Tongue (tissue), 3 donors: ENCODE measurements at places on chromosomes 6 and 20. TPM values are rescaled to one million over a fixed set of nuclear protein-coding genes. Genes with fewer than 3 reads are reported as not detected.

NCOA3 gene
- total RNA-seq: 35.8 TPM

PHF1 gene
- 19.5 TPM for total RNA-seq

HTR1B gene
- not detected for total RNA-seq

PTPRT gene
- total RNA-seq: 0.92 TPM

DSE gene
- total RNA-seq: 47.4 TPM

GSTA3 gene
- not detected for total RNA-seq

SIRPB2 gene
- total RNA-seq: 0.51 TPM

UBR2 gene
- 42.1 TPM for total RNA-seq

LIN28B gene
- 0.21 TPM for total RNA-seq

RAB44 gene
- 0.62 TPM for total RNA-seq

GSTA2 gene
- not detected for total RNA-seq

GRCh38 chr6:49515485-49516146, 15.9 kb downstream of the GLYATL3 start:
- DNase-seq: no peak

- DNase-seq: no peak
These were observed 13.3 kb upstream of the CCN5 start for GRCh38 chr20:44701858-44702256.

- DNase-seq: no peak
These were observed 14.4 kb upstream of the TTPAL start for GRCh38 chr20:44461142-44461802.

- no peak for DNase-seq
These were observed 63.7 kb downstream of the SLC22A23 start for GRCh38 chr6:3392930-3393835.

GRCh38 chr6:41625442-41625841, 12.8 kb upstream of the MDFI start:
- peak; percentile 91 for DNase-seq

DNA sequence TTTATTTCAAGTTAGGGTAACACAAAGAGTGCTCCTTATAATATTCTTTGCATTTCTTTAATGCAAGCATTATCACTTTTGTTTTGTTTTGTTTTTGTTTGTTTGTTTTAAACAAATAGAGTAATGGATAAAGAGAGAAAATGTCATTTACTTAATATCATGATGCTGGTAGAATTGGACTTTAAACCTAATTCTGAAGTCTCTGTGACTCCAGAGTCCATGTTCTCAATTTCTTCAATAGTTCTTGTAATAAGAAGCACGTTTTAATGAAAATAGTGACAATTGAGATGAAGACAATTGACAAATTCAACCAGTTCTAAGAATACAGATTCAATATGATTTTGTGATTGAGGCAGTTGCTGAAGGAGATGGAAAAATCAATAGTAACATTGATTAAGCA, 30.3 kb upstream of the MANEA start:
- DNase-seq: no peak

DNA sequence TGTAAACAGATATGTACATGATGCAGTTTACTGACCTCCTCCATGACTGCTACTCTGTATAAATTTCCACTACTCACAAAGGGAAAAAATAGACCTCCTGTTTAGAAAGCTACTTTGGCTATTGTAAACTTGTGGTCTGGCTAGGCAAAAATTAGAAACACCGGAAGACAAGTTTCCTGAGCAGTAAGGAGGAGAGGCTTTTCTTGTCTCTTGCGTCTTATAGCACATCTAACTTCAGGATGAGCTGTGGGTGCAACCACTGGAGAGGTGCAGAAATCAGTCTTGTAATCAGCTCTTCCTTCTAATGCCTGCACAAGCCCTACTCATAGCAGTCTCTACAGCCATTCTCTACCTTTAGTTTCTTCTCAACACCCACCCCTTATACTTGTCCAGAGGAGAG, 296.5 kb upstream of the SLC35B3 start:
- no peak for DNase-seq

DNA sequence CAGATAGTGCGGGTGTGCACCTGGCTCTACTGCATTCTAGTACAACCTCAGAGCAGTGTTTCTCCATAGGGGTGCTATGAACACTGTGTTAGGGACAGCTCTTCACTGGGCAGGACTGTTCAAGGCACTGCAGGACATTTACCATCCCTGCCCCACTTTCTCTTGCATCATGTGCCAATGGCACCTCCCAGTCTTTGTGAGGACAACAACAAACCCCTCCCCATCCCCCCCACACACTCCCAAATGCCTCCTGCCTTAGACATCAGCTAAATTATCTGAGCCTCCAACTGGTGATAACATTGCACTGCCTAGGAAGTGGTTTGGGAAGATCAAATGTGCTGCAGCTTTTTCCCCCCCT, 98.9 kb downstream of the FYN start:
- DNase-seq: no peak

- no peak for DNase-seq
These were observed 86.8 kb downstream of the GJA1 start for GRCh38 chr6:121522265-121522664.

GRCh38 chr6:81750681-81751387, 1.6 kb downstream of the TENT5A start:
- DNase-seq: no peak

- DNase-seq: peak; percentile 70
These were observed 20.8 kb upstream of the EMILIN3 start for GRCh38 chr20:41387444-41387851.

DNA sequence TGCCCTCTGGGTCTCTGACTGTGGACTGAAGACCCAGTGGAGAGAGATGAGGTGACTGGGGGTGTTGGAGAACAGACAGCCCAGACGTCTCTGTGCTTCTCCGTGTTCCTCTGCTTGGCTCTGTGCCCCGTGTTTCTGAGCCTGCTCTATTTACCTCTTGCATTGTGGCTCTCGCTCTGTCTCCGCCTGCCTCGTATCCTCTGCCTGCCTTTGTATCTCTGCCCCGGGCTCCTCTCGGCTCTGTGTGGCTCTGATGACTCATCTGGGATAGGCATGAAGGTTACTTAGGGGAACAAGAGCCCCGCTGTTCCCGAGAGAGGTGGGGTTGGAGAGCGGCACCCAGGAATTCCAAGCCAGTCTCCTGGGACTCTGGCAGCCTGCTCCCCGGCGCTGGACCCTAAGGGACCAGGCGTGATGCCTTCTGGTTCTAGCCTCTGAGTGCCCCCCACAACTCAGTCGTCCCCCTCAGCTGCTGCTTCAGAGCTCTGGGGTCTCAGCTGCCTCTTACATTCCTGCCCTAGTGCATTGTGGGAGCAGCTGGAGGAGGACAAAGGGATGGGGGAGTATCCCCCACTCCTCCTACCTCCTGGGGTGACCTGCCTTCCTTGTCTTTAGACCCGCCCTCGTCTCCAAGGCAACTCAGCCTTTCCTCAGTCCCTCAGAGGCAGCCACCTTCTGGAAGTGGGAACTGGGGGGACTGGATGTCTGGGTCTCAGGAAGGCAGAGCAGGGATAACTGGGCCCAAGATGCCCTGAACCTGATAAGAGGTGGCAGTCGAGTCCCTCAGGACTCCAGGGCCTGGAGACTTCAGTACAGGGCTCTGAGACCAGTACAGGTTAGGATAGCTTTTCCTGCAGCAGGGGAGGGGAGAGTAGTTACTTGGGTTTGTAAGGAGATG, 1.9 kb downstream of the DDR1 start:
- peak; percentile 85 for DNase-seq

GRCh38 chr6:110645685-110646418, 169.4 kb downstream of the CDK19 start:
- no peak for DNase-seq

- DNase-seq: no peak
These were observed 82.8 kb downstream of the SLC23A2 start for GRCh38 chr20:4918473-4918872.

DNA sequence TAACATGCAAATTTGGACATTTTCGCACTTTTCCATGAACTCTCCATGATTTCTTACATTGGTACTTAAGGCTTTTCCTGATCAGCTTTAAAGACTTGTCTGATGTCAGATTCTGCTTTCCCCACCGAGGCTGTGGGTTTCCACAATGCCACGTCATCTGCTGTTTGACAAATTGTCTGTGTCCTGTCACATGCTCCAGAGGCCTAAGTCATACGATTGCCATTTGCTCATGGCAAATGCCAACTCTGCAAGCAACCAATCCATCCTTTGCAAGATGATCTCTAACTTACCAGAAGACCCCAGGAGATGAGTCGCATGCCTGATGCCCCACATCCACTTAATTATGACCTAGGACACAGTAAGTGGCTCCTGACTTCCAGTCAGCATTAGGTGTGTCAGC, 556.5 kb downstream of the BMP2 start:
- DNase-seq: no peak

DNA sequence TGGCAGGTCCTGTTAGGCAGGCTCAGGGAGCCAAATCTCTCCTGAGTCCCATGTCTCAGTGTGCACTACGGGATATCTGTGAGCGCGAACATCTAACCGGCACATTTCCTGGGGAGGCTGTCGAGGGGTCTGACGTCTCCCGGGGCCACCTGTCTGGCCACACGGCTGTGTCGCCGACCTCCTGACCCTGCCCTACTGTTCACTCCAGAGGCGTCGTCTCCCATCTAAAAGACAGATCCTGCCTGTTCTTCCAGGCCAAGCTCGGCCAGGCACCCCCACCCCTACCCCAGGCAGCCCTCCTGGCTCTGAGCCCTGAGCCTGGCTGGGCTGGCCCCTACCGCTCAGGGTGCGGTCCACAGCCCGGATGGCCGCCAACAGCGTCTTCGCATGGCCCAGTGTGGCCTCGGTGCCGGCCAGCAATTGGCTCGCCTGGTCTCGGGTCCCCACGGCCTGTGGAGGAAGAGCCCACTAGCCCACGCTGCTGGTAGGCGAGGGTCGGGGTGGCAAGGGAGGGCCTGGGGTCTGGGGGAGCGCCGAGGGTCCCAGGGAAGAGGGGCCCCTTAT, 16.6 kb downstream of the ADRM1 start:
- no peak for DNase-seq

GRCh38 chr6:150494241-150494640, 105.4 kb upstream of the PLEKHG1 start:
- DNase-seq: peak; percentile 16

DNA sequence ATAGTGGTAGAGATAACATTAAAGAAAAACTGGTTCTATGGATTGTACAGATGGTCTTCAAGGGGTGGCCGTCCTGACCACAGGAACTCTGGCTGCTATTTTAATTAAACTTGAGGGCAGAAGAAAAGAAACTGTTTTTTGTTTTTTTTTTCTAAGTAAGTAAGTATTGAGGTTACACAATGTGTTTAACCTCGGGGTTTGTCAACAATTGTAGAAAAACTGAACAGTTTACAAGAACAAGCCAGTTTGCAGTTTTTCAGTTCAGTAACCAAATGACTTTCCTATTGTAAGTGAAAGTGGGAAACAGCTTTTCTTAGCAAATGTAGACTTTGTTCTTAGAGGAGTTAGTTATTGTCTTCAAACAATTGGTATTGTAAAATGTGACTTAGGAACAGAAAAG, 77.0 kb downstream of the PLCB1 start:
- no peak for DNase-seq

DNA sequence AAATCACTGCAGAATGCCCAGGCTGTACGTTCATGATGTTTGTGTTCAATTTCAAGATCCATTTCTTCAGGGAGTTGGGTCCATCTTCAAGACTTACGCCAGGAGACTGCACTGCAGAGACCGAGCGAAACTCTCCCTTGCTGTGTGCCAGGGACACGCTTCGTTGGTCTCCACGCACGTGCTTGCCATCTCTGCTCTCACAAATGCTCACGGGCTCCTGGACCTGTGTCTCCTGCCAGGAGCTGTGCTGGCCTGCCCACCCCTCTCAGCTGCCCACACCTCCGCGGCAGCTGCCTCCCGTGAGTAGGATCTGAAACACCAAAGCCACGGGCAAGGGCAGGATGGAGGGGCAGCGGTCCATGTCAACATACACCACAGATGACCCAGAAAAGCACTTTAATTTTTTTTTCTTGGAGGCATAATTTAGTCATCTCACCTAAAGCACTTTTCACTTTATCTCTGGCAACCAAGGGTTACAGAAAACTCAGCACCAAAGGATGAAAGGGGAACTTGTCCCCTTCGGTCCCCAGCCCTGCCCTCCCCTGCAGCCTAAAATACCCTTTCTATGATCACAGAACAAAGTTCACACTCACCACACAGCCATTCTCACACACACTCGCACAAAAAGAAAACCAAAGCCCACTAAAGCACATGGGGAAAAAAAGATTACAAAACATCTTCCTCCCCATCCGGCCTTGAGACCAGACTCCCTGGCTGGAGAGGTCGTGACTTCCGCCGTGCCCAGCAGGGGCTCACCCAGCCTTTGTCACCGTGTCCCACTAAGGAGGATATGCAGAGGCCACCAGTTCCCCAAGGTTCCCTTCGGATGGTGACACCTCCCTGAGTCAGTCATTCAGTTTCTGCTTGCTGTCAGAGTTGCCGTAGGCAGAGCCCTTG, 137.9 kb downstream of the AGPAT4 start:
- DNase-seq: no peak

GRCh38 chr6:74554041-74554440, 651.8 kb downstream of the COL12A1 start:
- DNase-seq: peak; percentile 21

DNA sequence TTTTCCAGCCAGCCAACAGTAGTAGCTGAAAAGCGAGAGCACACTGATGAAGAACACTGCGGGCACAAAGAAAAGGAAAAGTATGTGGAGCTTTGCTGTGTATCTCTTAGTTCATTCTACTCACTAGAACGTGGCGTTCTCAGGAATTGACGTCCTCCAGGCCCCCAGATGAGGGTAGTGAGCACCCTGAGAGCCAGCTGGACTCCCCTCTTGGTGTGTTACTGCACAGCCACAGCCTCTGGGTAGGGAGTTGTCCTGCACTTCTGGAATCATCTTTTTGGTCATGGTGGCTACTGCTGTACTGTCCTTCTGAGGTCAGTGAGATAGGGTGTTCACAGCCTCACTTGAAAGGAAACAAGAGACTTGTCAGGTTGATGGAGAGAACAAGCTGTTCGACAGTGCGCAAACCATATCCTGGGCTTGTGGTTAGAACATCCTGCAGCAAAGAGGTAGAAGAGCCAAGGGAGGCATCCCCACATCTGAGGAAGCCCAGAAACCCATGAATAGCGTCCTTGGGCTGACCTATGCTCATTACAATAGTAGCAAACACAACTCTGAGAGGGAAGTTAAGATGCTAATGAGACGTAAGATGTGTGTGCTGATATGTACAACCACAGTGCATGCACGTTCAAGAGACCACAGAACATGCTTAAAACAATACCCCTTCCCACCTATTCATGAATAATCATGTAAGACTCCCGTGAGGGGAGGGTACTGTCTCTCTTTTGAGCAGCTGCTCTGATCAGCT, 14.6 kb upstream of the HLA-F start:
- DNase-seq: no peak

DNA sequence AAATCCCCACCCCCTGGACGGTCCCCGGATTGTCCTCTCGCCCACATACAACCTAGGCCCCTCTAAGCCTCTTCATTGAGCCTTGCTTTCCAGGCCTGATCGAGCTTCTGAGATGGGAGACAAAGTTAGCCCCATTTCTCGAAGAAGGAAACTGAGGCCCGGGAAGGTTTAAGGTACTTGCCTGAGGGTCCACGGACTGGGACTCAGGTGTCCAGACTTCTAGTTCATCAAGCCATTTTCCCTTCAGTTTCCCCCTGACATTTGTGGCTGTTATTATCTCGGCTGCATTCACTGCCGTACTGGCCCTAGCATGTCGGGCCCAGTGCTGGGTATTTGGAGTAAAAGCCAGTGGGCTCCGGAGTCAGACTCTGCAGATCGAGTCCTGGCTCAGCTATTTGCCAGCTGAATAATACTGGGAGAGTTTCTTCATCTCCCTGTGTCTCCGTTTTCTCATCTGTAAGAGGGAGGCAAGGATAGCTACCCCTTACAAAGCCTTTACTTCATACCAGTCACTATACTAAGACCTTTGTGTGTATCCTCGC, 633 bp downstream of the RPRD1B start:
- DNase-seq: no peak
